ENCODE measurements at places on chromosomes 1 and 21. TPM values are rescaled to one million over a fixed set of nuclear protein-coding genes. Genes with fewer than 3 reads are reported as not detected.

The TIE1 gene
- total RNA-seq, result 9.6 TPM

The KRTAP13-2 gene
- total RNA-seq, result not detected

The REN gene
- not detected for total RNA-seq

The OR10Z1 gene
- total RNA-seq, result not detected

The SPRR2G gene
- total RNA-seq, result not detected

The VWA5B1 gene
- under 0.01 TPM for total RNA-seq

The SLC6A9 gene
- 4.7 TPM for total RNA-seq

The CSF3R gene
- total RNA-seq, result 2.0 TPM

The BCAN gene
- total RNA-seq, result 98.8 TPM

The SLC1A7 gene
- total RNA-seq, result not detected

The FAAH gene
- 17.0 TPM for total RNA-seq

The GBP3 gene
- 0.74 TPM for total RNA-seq

The PTGER3 gene
- total RNA-seq, result 1.2 TPM

The GATAD2B gene
- total RNA-seq, result 26.6 TPM

The ACTL8 gene
- total RNA-seq, result not detected

The ARL8A gene
- 79.4 TPM for total RNA-seq

The NID1 gene
- 24.3 TPM for total RNA-seq

The C1orf52 gene
- 21.4 TPM for total RNA-seq

The RERE gene
- total RNA-seq, result 674 TPM

The PLEKHG5 gene
- total RNA-seq, result 20.7 TPM

The PLCH2 gene
- 9.1 TPM for total RNA-seq

The TAF1A gene
- 20.7 TPM for total RNA-seq

The ILDR2 gene
- total RNA-seq, result 20.9 TPM

The TAF13 gene
- 42.5 TPM for total RNA-seq

The CHRM3 gene
- 21.4 TPM for total RNA-seq

The AIRE gene
- total RNA-seq, result under 0.01 TPM

The VANGL2 gene
- total RNA-seq, result 19.4 TPM

The CELA3B gene
- not detected for total RNA-seq

The NFASC gene
- total RNA-seq, result 35.2 TPM

The ETNK2 gene
- total RNA-seq, result 17.0 TPM

The LAMC1 gene
- total RNA-seq, result 30.7 TPM

The ZFP69B gene
- total RNA-seq, result 18.9 TPM

The DNAH14 gene
- 16.5 TPM for total RNA-seq

The NBPF4 gene
- not detected for total RNA-seq

The GJA8 gene
- total RNA-seq, result not detected

The PPIAL4G gene
- 0.25 TPM for total RNA-seq

The THEM5 gene
- not detected for total RNA-seq

The MCOLN3 gene
- not detected for total RNA-seq

The RHBG gene
- total RNA-seq, result not detected

The LCE3D gene
- not detected for total RNA-seq

The FAM167B gene
- total RNA-seq, result 0.74 TPM

The ARHGEF10L gene
- 20.9 TPM for total RNA-seq

The ZFYVE9 gene
- total RNA-seq, result 83.3 TPM

The NAV1 gene
- total RNA-seq, result 78.4 TPM

The GPR25 gene
- 0.25 TPM for total RNA-seq

The ICOSLG gene
- total RNA-seq, result 0.25 TPM

The RPF1 gene
- 20.9 TPM for total RNA-seq

The ALG14 gene
- 1.5 TPM for total RNA-seq

The SPRR4 gene
- total RNA-seq, result not detected

The ADORA1 gene
- total RNA-seq, result 9.1 TPM

The DPH2 gene
- 12.3 TPM for total RNA-seq

The TMEM269 gene
- total RNA-seq, result 0.25 TPM

The RGS4 gene
- 2.0 TPM for total RNA-seq

The HRNR gene
- total RNA-seq, result not detected

The RHD gene
- total RNA-seq, result 0.25 TPM

The PRELP gene
- 0.49 TPM for total RNA-seq
